AG08396 (cell line): ENCODE measurements at places on chromosomes 1 and 21.

DNA sequence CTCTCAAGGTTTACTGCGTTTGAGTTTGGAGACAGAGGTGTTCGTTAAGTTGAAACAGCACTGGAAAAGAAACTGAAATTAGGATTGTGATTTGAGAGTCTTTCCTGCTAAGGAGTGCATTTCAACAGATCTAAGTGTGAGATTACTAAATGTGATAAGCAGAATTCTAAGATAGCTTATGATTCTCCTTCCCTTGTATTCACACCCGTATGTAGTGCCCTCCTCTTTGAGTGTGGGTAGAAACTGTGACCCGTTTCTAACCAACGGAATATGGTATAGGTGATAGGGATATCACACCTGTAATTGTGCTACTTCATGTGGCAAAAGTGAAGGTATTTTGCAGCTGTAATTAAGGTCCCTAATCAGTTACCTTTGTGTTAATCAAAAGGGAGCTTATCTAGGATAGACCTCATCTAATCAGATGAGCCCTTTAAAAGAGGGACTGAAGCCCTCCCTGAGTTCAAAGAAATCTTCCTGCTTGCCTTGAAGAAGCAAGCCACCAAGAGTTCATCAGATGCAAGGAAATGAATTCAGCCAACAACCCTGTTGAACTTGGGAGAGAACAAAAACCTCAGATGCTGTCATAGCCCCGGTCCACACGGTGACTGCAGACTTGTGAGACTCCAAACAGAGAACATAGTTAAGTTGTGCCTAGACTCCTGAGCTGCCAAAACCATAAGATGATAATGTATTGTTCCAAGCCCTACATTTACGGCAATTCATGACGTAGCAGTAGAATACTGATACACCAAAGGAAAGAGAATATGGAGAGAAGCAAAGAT, 12.6 kb upstream of the IL12RB2 start:
- DNase-seq, result no peak

DNA sequence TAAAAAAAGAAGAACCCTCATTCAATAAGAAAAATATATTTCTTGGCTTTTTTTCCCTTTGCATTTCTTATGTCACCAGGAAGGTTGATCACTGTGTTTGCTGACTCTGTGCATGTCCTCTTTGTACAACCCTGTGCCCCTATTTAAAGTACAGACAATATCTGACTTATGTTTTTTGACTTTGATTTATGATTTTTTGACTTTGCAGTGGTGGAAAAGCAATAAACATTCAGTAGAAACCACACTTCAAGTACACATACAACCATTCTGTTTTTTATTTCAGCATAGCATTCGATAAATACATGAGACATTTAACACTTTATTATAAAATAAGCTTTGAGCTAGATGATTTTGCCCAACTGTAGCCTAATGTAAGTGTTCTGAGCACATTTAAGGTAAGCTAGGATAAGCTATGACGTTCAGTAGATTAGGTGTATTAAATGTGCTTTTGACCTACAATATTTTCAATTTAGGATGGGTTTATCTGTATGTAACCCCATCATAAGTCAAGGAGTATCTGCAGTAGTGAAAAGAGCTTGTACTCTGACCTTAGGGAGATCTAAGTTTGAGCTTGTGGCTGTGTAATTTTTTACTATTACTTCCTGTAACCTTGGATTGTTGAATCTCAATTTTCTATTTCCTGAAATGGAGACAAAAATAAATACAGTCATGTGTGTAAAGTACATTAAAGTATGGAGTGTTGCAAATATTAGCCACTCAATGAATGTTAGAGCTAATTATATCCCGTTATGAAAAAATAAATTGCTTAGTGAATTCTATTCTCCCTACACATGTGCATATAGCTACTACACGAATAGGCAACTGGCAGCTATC, 1.2 kb downstream of the RNASEL start:
- no peak for DNase-seq

GRCh38 chr1:234727018-234727940, 117.3 kb upstream of the IRF2BP2 start:
- DNase-seq, result no peak

DNA sequence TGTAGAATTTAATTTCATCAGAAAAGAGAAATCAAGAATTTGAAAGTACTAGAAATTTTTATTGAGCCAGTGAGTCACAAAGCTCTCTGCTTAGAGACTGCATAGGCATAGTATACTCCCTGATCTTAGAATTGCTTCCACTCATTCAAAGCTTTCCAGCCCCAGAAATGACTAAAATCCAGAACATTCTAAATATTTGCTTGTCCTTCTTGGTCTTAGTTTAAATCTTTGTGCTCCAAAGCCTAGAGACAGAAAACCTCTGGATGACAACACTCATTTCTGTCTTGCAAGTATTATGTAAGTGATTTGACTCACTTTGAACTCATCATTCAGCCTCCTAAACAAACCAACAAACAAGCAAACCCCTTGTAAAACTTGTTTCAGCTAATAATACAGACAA, 74.2 kb downstream of the PTPRC start:
- peak; percentile 7 for DNase-seq

- DNase-seq, result peak; percentile 71
Observed at GRCh38 chr1:119808972-119809550, 2.2 kb downstream of the REG4 start.

DNA sequence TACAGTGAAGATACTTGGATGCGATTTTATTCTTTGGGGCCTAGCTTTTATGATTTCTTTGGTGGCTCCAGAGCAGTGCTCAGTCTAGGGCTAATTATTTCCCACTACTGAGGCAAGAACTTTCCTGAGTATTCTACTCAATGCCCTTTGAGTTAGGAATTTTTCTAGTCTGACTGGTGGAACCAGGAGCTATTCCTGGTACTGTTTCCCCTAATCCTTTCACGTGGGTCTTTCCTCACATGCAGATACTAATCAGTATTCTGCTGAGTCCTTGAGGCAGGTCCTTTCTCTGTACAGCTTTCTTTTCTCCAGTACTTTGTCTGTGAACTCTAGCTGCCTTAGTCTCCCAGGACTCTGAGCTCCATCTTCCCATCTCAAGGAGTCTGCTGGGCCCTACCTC, 76.7 kb downstream of the TRIM11 start:
- no peak for DNase-seq
